Suppressor macrophage treated with lipopolysaccharide for 1 hour (primary cell): ENCODE measurements at places on chromosomes 11 and 22.

GRCh38 chr11:85539740-85540139 is 87.4 kb downstream of the DLG2 start:
- no peak for DNase-seq

DNA sequence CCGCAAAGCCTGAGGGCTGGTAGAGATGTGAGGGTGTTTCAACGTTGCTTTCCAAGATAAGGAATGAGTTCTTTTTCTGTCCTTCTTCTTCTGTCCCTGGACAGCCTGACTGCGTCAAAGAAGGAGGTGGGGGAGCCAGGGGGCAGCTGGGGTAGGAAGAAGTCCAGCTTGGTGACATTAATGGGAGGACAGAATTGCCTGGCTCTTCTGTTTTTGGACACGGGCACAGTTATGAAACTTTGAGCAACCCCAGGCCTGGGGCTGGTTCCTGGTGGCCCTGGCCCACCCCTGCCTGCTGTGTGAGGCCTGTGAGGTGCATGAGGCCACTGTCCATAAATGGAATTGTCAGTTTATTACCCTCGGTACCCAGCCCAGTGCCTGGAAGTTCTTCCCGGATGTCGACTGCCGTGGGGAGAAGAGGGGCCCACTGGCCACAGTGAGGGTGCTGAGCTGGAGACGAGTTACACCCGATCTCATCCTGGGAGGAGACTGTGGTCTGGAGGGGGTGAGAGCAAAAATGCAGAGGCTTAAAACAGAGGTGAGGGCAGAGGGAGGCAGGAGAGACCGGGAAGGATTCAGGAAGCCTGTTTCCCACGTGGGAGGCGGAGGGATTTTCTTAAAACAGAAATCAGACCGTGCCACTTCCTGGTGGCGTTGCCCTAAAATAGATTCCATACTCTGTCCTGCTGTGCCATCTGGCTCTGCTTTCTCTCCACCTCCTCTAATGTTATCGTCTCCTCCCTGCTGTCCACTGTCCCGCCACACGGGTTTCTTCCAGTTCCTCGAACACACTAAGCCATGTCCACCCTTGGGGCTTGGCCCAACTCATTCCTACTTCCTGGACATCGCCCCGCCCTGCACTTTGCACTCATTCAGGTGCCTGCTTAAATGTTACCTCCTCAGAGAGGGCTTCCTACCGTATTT is 59.7 kb upstream of the RASD2 start:
- peak; percentile 43 for DNase-seq

- DNase-seq, result peak; percentile 37
Measured at GRCh38 chr22:20957102-20957682, 9.9 kb upstream of the AIFM3 start.

- no peak for DNase-seq
Measured at GRCh38 chr22:44848791-44849420, 96.5 kb downstream of the ARHGAP8 start.

GRCh38 chr11:102614485-102614884 is 10.6 kb downstream of the MMP20 start:
- no peak for DNase-seq

DNA sequence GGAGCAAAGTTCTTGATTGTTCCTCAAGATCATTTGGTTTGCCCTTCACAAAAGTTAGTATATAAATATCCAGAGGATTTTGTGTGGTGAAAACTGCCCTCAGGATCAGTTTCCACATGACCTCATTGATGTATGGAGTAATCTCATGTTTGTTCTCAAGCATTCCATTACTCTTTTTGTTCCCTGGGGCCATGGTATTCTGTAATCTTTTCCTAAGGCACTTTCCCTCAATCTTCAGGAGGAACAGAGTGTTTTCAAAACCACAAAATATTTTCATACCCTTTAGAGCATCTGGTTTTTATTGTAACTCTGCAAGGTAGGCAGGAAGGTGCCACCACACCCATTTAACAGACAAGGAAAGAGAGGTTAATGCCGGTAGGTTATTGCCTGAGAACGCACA is 99.6 kb downstream of the FAM181B start:
- DNase-seq, result no peak
